A549 treated with ZK216348 at 1 μM for 4 hours (cell line): ENCODE measurements at places on chromosomes 12 and 14. TPM values are rescaled to one million over a fixed set of nuclear protein-coding genes. Genes with fewer than 3 reads are reported as not detected.

Gene PRH2
- not detected in 5 replicates for total RNA-seq

Gene CRIP2
- 88.9 to 214 TPM (median 186 TPM) in 5 replicates for total RNA-seq

Gene AJUBA
- 33.6 to 42.2 TPM (median 39.4 TPM) in 5 replicates for total RNA-seq

Gene NXPH4
- total RNA-seq = 2.7 to 6.3 TPM (median 5.1 TPM) in 5 replicates

Gene POTEM
- total RNA-seq = not detected in 5 replicates

Gene PRMT5
- total RNA-seq = 98.4 to 196 TPM (median 116 TPM) in 5 replicates

Gene FBLN5
- total RNA-seq = 2.8 to 4.5 TPM (median 3.7 TPM) in 5 replicates

Gene LTBR
- total RNA-seq = 154 to 248 TPM (median 229 TPM) in 5 replicates

Gene OAS3
- 21.2 to 29.5 TPM (median 25.8 TPM) in 5 replicates for total RNA-seq

Gene NRXN3
- total RNA-seq = 1.0 to 1.3 TPM (median 1.2 TPM) in 5 replicates

Gene IPO4
- total RNA-seq = 51.4 to 91.8 TPM (median 77.1 TPM) in 5 replicates

Gene DBX2
- not detected in 5 replicates for total RNA-seq

Gene MORN3
- 0.11 to 0.33 TPM (median 0.15 TPM) in 4 of 5 replicates, not detected in the other for total RNA-seq

Gene LRTM2
- not detected in 5 replicates for total RNA-seq

Gene NELL2
- total RNA-seq = not detected in 5 replicates

Gene TSPAN9
- total RNA-seq = 23.0 to 50.7 TPM (median 43.2 TPM) in 5 replicates

Gene RFX4
- not detected in 5 replicates for total RNA-seq

Gene AQP2
- total RNA-seq = not detected in 5 replicates

Gene KRT78
- total RNA-seq = 0.24 TPM in 1 of 5 replicates, not detected in the others

Gene ACADS
- total RNA-seq = 5.8 to 12.0 TPM (median 9.9 TPM) in 5 replicates

Gene ART4
- not detected in 5 replicates for total RNA-seq

Gene DEGS2
- 0.91 to 2.0 TPM (median 1.6 TPM) in 5 replicates for total RNA-seq

Gene CRACR2A
- total RNA-seq = 1.1 to 1.6 TPM (median 1.2 TPM) in 5 replicates

Gene PTCSC3
- not detected in 5 replicates for total RNA-seq

Gene NT5DC3
- total RNA-seq = 10.3 to 14.9 TPM (median 12.6 TPM) in 5 replicates

Gene PPP4R4
- 0.06 to 0.58 TPM (median 0.37 TPM) in 5 replicates for total RNA-seq

Gene CACNA2D4
- not detected in 5 replicates for total RNA-seq

Gene SPIC
- not detected in 5 replicates for total RNA-seq

Gene NOVA1
- 3.5 to 7.6 TPM (median 4.8 TPM) in 5 replicates for total RNA-seq

Gene KRT75
- total RNA-seq = 0.12 to 0.20 TPM (median 0.16 TPM) in 4 of 5 replicates, not detected in the other

Gene GNB3
- total RNA-seq = 2.1 to 2.7 TPM (median 2.3 TPM) in 5 replicates

Gene KRT83
- 2.9 to 6.1 TPM (median 5.1 TPM) in 5 replicates for total RNA-seq

Gene CDH24
- 2.0 to 5.3 TPM (median 5.0 TPM) in 5 replicates for total RNA-seq

Gene FAM90A1
- 0.10 to 0.24 TPM (median 0.12 TPM) in 3 of 5 replicates, not detected in the others for total RNA-seq

Gene WIF1
- total RNA-seq = not detected in 5 replicates

Gene NAV3
- 7.9 to 13.7 TPM (median 12.4 TPM) in 5 replicates for total RNA-seq

Gene DPY19L2
- 1.3 to 3.3 TPM (median 2.6 TPM) in 5 replicates for total RNA-seq

Gene ZNF891
- total RNA-seq = 0.24 to 0.41 TPM (median 0.40 TPM) in 5 replicates

Gene PZP
- not detected in 5 replicates for total RNA-seq

Gene DNAH10
- 0.06 to 0.15 TPM (median 0.13 TPM) in 5 replicates for total RNA-seq

Gene CMKLR1
- total RNA-seq = not detected in 5 replicates

Gene GEMIN2
- 20.5 to 28.6 TPM (median 24.5 TPM) in 5 replicates for total RNA-seq

Gene DAO
- total RNA-seq = not detected in 5 replicates

Gene KRT74
- total RNA-seq = not detected in 5 replicates

Gene SLC38A4
- total RNA-seq = 0.12 TPM in 1 of 5 replicates, not detected in the others

Gene ASCL1
- not detected in 5 replicates for total RNA-seq

Gene RPS6KA5
- total RNA-seq = 2.5 to 4.8 TPM (median 4.4 TPM) in 5 replicates

Gene ANG
- total RNA-seq = 7.8 to 11.1 TPM (median 10.5 TPM) in 5 replicates
